ENCODE measurements at places on chromosomes 5 and 9.

GRCh38 chr5:10009802-10010201, 239.9 kb downstream of the ATPSCKMT start:
- no peak for DNase-seq

DNA sequence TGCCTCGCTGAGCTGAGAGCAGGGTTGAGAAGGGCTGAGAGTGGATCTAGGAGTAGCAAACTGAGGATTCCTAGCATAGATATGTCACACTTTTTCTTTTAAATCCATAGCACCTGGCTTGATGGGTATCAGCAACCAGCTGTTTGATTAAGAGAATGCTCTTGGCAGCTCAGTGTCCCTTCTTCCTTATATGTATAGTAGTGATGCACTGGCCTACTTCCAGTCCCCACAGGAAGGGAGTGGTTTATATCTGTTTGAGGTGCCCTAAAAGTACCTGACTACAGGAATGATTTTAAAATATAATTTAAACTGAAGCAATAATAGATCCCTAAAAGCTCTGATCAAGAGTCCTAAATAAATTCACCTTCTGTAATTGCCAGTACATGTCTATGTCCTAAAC, 546.8 kb upstream of the ZNF608 start:
- no peak for DNase-seq

DNA sequence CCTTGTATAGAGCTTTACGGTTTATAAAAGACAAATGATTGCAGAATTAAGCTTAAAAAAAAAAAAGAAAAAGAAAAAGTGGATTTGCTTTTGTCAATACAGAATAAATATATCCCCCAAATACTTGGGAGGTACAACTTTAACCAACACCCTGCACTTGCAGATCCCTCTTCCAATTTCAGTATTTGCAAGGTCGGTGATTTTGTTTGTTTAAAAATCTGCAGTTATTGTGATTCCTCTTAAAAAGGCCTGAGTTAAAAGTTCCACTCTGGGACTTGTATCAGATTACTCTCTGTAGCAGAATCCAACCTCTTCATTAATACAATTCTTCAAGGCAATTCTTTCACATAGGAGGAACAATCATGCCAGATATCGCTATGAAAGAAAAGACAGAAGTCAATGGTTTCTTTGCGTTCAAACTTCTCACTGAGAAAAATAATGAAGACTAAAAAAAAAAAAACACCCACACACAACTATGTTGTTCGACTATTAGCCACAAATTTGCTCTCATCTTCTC, 400.9 kb downstream of the EBF1 start:
- DNase-seq: no peak

DNA sequence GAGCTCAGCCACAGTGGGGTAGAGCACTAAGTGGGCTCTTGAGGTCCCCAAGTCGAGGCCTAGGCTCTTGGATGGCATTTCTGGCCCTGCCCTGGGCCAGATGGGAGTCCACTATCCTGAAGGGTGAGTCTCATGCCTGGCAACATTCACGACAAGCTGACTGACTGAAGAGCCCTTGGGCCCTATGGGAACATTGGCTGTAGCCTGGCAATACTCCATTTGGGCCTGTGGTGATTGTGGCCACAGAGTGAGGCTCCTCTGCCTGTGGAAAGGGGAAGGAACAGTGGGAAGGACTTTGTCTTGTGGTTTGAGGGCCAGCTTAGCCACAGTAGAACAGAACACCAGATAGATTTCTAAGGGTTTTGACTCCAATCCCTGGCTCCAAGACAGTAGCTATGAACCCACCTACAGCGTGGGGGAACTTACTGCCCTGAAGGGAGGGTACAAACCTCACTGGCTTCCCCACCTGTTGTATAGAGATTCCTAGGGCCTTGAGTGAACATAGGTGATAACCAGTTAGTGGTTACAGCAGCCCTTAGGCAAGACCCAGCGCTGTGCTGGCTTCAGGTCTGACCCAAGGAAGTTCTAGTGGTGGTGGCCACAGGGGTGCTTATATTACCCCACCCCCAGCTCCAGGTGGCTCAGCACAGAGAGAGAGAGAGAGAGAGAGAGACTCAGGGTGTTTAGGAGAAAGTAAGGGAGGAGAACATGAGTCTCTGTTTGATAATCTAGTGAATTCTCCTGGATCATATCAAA, 72.4 kb downstream of the KIAA0825 start:
- no peak for DNase-seq

- DNase-seq: peak; percentile 2
Measured at GRCh38 chr9:117448066-117448465, 33.2 kb upstream of the ASTN2 start.

- no peak for DNase-seq
Measured at GRCh38 chr5:174522480-174523260, 201.7 kb upstream of the MSX2 start.

DNA sequence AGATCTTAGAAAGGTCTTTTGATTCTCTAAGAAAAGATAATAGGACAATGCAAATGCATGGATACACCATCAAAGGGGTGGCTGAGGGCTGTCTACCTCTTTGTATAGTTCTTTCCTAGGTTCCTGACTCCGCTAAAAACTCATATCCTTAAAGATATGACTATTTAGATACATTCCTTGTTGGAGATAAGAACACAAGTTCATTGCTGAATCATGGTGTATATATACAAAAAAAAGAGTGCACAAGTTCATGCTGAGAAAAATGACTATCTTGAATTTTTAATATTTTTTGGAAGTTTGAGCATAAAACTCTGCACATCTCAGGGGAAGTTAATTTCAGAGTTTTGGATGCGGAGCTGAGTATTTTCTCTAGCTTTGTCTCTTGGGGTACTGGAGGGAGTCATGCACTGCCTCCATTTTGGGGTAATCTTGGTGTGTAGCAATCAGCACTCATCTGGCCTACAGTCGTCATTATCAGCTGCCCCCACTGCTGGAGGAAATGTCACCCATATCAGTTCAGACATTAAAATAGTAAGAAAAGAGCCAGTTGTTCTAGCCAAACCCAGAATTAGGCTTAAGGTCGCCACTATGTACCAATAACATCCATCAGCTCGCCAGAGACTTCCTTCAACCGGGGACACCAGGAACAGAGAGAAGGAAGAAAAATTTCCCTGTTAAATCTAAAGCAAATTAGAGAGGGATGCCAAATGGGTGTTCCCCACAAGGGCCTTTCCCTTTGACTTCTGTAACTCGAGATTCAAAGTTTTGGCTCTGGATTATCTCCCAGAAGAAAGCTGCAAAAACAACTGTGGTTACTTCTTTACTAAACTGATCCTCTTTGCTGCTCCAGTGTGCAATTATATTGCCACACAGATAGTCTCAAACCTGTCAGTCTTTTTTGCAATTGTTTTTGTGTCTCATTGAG, 49.0 kb downstream of the PTTG1 start:
- no peak for DNase-seq

GRCh38 chr5:151155775-151156506, 1.6 kb downstream of the ANXA6 start:
- peak; percentile 75 for DNase-seq

DNA sequence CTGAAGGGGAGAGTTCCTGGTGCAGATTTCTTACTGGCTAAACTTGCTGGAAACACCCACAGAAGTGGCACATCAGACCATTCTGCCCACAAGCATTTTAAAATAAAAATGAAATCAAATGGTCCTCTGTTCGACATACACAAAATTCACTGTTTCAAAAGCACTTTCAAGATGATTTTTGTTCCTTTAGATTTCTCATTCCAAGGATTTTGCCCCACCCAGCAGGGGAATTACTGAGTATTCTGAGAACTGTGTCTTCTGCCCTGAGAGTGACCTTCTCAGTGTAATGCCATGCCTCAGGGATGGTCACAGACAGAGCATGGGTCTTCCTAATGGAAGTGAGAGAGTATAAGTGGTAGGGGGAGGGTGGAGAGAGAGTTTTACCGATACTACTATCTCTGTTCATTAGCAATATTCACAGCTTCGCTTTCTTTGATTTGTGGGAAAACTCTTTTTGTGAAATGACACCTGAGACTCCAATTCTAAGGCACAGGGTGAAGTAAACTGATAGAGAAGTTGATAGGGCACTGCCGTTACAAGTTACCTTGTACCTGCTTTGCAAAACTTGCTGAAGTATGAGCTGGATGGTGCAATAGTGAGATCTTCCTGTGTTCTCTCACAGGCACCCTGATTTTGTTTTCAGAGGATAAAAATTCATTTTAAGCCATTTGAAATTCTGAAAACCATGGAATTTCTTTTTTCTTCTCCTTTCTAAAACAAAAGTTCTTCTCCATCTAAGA, 95.8 kb upstream of the CD180 start:
- no peak for DNase-seq

DNA sequence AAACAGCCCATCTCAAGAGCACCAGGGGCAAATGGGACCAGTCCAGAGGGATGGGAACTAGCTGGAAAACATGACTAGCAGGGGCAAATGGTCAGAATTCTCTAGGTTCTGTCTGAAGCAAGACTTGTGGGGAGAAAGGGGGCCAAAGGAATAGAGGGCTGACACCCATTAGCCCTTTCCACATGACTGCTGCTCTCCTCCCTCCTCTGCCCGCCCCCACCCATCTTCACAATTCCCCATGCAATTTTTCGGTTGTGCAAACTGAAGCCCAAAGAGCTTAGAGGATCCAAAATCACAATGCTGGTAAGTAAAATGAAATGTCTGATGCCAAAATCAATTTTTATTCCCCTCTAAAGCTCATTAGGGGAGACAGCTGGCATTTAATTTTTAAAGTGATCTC, 207.1 kb downstream of the DCP2 start:
- no peak for DNase-seq

DNA sequence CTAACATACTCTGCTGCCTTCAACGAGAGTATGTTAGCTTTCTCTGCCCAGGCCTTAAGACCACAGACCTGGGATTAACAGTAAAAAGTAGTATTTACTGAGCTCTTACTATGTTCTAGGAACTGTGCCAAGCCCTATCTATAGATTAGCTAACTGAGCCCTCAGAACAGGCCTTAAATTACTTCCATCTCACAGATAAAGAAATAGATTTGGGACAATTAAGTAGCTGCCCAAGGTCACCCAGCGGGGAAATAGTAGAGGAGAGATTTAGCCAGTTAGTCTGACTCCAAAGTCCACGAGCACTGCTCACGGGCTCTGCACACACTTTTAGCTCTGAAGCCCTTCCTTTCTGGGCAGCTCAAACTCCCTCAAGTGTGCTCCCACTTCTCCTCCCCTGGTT, 64.5 kb upstream of the EQTN start:
- no peak for DNase-seq

DNA sequence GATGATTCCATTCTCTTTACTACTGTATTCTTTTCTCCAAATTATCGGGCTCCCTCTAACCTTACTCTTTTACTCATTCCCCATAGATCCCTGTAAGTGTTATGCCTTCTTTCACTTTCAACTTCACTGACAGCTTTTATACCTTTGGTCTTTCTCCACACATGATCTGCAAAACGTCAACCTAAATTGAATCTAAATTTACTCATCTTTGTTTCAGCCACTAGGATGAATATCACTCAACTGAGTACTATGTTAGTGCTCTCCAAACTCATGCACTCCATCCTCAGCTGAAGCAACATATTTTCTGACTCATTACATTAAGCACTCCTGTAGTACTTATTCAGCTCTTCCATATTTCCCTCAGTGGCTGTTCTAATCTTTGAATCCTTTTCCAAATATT, 133.4 kb downstream of the ADAMTS19 start:
- DNase-seq: peak; percentile 8

DNA sequence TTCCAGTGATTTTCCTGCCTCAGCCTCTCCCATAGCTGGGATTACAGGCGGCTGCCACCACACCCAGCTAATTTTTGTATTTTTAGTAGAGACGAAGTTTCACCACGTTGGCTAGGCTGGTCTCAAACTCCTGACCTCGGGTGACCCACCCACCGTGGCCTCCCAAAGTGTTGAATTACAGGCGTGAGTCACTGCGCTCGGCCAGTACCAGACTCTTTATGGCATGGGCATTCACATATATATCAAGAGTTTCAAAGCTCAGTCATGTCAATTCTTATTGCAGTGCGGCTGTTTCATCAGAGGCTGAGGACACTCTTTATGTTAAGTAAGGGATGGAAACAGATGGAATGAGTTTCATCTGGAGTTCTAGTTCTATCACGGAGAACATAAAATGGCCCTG, 315.2 kb upstream of the CDH6 start:
- DNase-seq: no peak

- DNase-seq: no peak
Measured at GRCh38 chr5:136808756-136809155, 443.4 kb upstream of the TRPC7 start.

GRCh38 chr5:123719004-123719403, 207.0 kb downstream of the CSNK1G3 start:
- no peak for DNase-seq

- DNase-seq: no peak
Measured at GRCh38 chr9:122376796-122377195, 6.0 kb downstream of the PTGS1 start.

DNA sequence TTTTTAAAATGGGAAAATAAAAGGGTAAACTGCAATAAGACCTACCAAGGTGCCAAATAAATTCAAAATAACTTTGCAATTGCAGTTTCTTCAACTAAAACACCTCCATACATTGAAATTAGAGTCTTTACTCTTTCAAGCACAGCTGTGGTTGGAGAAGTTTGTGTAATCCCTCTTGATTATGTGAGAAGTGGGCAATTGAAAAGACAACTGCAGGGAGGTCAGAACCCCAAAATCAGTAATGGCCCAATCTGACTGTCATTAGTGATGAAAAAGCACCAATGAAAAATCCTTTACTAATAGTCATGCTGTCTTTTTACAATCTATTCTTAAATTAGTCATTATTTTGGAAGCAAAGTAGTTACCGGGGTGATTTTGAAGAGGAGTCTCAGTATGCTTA, 116.7 kb upstream of the RGMB start:
- DNase-seq: no peak

GRCh38 chr5:171989276-171989675, 17.2 kb downstream of the FBXW11 start:
- no peak for DNase-seq

GRCh38 chr9:84866396-84867175, 197.1 kb downstream of the NTRK2 start:
- DNase-seq: no peak

GRCh38 chr9:34863426-34863825, 94.7 kb upstream of the PHF24 start:
- DNase-seq: no peak

DNA sequence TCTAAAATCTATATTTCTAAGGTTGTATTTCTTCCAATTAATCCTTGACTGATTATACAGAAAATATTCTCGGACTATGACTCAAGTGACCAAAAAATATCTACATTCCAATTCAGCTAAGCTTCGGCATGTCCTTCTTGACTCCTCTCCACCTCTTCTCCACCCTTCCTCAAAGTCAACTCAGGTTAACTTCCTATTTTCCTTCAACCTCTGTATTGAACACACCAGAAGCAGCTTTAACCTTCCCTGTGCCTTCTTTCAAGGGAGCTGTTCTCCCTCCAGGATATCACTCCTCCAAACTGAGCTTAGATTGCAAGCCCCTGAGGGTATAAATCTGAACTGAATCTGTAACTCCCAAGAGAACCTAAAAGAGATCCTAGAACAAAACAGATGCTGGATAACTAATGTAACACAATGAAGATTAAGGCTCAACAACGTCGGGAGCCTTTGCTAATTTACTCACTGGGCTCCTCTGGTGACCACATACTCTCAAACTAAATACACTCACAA, 1.1 kb downstream of the SLCO4C1 start:
- no peak for DNase-seq

- no peak for DNase-seq
Measured at GRCh38 chr5:134969166-134969565, 1.5 kb downstream of the CATSPER3 start.

Data from fibroblast of skin of back (primary cell).